Stimulated activated CD4-positive, alpha-beta T cell treated with anti-CD3 and anti-CD28 coated beads, Interleukin-12 subunit alpha, Interleukin-12 subunit beta, amount 100 ng/mL, for 4 hours (primary cell): ENCODE measurements at places on chromosomes 1 and 21.

DNA sequence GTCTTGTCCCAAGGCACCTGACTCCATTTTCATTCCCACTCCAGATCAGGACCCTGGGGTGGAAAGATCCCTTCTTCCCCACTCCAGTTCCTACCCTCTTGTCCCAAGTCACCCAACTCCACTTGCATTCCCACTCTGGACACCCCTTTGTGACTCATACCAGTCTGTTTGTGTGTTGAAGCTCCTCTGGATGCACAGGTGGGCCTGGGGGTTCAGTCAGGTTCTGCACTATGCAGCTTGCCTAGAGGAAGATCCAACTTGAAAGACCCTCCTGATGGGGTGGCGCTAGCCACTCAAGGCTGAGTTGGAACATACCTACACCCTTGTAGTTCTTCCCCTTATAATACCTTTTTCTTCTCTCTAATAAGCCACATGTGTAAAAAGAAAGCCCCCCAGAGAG, 9.8 kb upstream of the ANKRD35 start:
- no peak for DNase-seq

- no peak for DNase-seq
These were observed 130.0 kb upstream of the VAMP3 start for GRCh38 chr1:7640920-7641585.

- no peak for DNase-seq
These were observed 9.7 kb downstream of the SFT2D2 start for GRCh38 chr1:168235548-168235885.

- no peak for DNase-seq
These were observed 132.7 kb upstream of the IPO9 start for GRCh38 chr1:201696217-201696761.

- DNase-seq, result no peak
These were observed 982 bp upstream of the IL24 start for GRCh38 chr1:206896261-206896660.

- DNase-seq, result no peak
These were observed 70.1 kb downstream of the EPHB2 start for GRCh38 chr1:22780696-22781095.

GRCh38 chr1:25257196-25257595, 9.9 kb upstream of the RSRP1 start:
- DNase-seq, result no peak

DNA sequence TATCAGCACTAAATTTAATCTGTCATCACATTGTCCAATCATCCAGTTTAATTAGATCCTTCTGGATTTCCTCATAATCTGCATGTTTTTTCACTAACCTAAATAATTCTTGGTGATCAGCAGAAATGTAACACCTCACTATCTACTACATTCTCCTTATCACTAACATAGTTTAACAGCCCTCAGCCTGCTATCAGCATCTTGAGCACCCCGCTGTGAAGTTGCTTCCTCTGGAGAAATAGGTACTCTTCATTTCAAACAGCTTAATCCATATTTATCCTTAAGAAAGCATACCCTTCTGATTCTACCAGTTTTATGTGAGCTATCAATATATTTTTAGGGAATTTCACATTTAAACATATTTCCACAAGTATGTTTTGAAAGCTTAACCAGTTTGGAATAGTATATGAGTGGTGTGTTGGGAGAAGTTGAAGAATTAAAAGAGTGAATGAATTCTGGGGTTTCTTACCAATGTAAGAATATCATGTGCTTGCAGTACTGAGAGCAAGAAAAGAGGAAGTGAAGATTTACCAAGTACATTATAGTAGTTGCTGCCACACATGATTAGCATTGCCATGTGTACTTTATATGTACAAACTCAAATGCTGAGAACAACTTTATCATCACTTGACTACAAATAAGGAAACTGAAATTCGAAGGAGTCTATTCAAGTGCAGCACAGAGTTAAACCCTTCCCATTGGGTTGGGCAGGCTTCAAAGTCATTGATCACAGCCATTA, 771.1 kb upstream of the ADGRL4 start:
- DNase-seq, result no peak

DNA sequence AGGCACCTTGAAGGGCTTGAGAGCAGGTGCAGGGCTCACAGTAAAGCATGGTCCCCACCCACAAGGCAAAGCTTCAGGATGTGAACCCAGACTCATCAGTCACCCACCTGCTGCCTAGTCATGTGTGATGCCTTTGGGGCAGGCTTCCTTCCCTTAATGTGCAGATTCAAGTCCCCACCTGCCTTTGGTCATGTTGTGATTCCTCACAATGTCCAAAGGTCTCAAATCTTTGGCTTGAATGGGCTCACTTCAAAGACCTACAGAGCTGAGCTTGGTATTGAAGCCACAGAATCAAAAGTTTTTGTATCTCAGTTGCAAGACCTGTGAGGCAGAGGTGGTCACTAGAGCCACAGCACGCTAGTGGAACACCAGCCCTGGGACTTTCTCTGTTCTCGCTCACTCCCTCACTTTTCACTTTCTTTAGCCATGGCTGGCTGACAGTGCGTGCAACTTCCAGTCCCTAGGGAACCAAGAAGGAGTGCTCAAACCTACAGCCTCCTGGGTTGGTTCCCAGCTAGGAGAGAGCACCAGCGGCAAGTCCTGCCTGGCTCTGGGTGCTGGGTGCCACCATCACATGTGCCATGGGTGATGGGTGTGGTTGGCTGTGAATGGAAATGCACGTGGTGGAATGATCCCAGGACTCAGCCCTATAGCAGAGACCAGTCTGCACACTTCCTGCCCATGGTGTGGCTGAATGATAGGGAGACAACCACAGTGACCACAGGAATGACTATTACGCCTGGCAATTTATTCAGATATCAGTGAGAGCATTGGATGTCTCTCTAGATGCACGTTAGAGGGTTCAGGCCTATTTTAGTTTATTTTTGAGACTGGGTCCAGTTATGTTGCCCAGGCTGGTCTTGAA, 26.4 kb upstream of the CLIC6 start:
- no peak for DNase-seq

DNA sequence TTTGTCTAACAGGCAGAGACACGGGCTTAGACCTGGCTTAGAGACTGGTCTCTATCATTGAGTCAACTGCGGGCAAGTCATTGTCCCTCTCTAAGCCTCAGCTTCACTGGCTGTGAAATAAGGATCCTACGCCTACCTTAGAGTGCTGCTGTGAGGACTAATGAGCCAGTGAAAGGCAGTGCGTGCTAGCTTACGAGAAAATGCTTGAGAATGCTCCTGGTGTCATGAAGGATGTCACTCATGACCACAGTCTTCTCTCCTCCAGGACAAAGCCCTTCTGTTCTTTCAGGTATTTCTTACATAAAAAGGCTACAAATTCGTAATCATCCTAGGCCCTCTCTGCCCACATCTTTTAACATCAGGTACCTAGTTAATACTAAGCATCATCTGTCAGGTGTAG, 16.5 kb upstream of the A3GALT2 start:
- DNase-seq, result no peak

DNA sequence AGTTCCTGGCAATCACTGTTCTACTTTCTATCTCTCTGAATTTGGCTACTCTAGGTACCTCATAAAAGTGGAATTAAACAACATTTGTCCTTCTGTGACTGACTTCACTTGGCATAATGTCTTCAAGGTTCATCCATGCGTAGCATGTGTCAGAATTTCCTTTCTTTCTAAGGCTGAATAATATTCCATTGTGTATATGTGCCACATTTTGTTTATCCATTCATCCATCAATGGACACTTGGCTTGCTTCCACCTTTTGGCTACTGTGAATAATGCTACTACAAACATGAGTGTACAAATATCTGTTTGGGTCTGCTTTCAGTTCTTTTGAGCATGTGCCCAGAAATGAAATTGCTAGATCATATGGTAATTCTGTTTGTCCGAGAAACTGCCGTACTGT, 14.7 kb downstream of the CACHD1 start:
- no peak for DNase-seq

DNA sequence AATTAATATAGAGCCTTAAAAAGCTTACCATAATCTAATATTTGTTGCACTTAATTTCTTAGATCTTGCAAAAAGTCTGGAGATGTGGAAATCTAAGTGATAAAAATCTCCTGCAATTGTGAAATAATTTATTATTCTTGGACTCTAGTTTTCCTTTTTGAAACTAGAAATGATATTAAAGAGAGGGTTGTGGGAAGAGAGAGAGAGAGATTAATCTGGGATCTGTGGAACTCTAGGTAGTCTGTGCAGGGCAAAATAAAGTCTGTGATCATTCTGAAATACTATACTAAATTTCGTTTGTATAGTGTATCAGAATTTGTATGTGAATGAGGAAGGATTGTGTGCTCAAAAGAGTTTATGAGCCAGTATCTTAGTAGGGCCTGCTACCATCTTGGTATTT, 692.3 kb downstream of the RWDD3 start:
- no peak for DNase-seq

DNA sequence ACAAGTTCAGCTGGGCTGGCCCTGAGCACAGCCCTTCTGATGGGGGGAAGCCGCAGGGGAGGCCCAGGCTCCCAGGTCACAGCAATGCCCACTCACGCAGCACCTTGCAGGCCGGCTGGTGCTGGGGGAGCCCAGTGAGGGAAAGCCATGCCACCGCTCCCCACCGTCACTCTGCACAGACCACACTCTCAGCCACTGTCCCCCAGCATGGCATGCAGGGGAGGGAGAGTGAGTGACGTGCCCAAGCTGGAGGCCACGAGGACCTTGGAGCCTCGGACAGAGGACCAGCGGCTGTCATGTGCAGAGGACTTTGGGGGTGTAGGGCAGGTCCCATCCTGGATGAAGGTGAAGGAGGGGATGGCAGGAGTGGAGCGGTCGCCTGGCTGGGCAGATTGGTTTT, 25.1 kb downstream of the SLC45A1 start:
- DNase-seq, result no peak

GRCh38 chr1:242634732-242635131, 110.2 kb upstream of the PLD5 start:
- DNase-seq, result no peak

- DNase-seq, result no peak
These were observed 36.0 kb upstream of the LHX4 start for GRCh38 chr1:180194048-180194425.

- DNase-seq, result no peak
These were observed 28.3 kb upstream of the TNFRSF1B start for GRCh38 chr1:12138196-12139168.

GRCh38 chr1:64196074-64196870, 7.2 kb upstream of the UBE2U start:
- DNase-seq, result no peak

GRCh38 chr1:185578293-185578692, 155.9 kb upstream of the HMCN1 start:
- no peak for DNase-seq

DNA sequence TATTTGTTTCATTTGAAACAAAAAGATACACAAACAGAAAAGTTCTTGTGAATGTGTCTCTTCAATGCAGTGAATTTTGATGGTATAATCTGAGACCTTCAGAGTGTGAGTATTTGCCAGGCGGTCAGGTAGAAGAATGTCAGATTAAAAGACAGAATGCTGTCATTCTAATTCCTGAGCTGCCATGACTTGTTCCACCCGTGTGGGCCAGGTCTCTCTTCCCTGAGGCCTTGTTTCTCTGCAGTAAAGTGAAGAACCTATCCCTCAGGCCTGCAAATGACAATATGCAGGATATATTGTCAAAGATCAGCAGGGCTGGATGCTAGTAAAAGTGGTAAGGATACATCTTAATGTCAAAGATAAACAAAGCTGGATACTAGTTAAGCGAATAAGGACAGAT, 111.4 kb downstream of the ZP4 start:
- DNase-seq, result no peak

- DNase-seq, result no peak
These were observed 16.7 kb upstream of the ZYG11A start for GRCh38 chr1:52825868-52826267.

- no peak for DNase-seq
These were observed 71.9 kb upstream of the CXADR start for GRCh38 chr21:17440969-17441368.

- DNase-seq, result peak; percentile 34
These were observed 8.7 kb upstream of the TNFRSF14 start for GRCh38 chr1:2547210-2548067.

- DNase-seq, result no peak
These were observed 54.9 kb downstream of the MAB21L3 start for GRCh38 chr1:116166011-116166571.

DNA sequence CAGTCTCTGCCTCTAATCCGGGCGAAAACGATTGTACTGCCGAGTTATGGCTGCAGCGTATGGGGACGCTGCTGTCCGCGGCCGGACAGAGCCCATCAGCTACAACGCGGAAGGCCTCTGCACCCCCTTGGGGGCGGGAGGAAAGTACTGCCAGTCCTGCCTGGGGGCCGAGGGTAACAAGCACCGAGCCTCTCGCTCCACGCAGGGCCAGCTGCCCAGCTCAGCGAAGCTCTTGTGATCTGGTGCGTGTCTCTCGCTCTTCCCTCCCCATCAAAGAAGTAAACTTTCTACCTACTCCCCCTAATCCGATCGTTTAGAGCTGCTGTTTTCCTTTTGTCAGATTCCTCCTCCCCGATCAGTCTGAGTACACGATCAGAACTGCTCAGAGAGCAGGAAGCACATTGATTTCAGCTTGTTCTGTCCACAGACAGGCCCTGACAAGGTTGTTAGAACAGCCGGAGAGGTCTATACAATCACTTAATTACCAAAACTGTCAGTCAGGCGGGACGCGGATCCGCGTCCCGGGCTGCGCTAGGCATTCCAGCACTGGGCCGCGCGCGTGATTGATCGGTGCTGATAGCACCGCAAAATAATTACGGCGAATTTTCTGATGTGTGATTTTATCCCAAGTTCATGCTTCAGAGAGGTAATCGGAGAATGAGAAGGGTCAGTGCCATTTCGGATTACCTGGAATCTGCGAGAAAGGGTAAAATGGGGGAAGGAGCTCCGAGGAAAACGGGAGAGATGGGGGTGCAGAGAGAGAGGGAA, 8.7 kb upstream of the BARHL2 start:
- DNase-seq, result no peak
